EL (cell line): ENCODE measurements at places on chromosomes 1 and 21.

DNA sequence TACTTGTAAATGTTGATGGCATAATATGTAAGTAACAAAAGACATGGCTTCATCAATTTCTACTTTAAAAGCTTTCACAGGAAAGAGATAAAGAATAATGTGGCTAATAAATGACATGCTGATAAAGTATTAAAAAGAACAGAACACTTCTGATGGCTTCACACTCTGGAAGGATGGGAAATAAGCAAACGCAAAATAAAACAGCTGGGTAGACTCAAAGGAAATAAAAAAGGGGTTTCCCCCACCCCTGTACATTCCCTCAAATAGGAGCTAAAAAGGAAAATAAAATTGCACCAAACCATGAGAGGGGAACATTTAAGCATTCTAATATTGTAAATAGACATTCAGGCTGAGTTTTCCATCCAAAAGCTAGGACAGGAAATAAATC, 27.0 kb upstream of the DYRK1A start:
- DNase-seq, result peak; percentile 18

GRCh38 chr1:187551061-187551460, 722.3 kb downstream of the PLA2G4A start:
- DNase-seq, result no peak

GRCh38 chr1:221449801-221450470, 292.0 kb downstream of the DUSP10 start:
- DNase-seq, result peak; percentile 46

DNA sequence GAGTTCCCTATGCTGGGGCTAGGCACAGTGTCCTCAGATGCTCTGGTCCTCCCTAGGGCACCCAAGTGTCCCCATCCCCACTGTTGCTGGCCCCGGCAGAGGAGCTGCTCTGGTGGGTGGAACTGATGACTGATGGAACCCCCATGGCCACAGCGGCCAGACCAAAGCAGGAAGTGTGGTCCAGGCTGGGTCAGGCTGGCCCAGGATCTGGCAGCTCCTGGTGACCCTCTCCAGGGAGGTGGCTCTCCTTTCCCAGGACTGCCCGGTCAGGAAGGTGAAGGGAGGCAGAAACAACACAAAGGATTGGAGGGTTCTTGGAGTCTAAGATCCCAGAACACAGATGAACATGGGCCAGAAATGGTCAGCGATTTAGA, 1.1 kb downstream of the NKAIN1 start:
- DNase-seq, result no peak

DNA sequence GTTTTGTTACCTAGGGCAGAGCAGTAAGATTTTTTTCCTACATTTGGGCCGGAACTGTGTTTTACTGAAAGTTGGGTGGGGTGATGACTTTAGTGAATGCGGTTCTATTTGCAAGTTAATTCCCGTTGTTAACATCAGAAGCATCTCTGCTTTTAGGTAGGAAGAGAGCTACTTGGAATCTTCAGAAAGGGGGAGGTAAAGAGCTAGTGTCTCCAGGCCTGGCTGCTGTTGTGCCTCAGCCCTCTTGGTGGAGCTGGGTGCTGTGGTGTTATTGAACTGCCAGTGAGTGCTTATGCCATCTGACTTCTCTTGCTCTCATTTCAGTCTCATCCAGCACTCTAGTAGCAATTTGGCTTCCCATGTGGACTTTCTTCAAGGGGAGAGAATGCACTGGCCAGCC, 3.4 kb downstream of the KDM4A start:
- DNase-seq, result peak; percentile 54

DNA sequence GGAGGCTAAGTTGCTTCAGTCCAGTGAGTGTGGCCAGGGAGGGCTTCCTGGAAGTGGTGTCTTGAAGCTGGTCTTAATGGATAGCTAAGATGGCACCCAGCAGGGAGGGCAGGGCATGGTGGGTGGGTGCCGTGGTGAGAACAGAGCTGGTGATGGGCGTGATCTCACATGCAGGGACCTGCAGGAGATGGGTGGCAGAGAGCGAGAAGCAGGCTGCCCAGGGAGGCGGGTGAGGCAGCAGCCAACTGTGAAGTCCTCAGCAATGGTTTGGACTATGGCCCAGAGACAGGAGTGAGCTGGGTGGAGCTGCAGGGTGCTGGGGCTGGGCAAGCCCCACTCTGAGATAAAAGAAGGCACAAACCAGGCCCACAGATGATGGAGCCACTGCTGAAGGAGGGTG, 50.7 kb downstream of the UMODL1 start:
- DNase-seq, result no peak

DNA sequence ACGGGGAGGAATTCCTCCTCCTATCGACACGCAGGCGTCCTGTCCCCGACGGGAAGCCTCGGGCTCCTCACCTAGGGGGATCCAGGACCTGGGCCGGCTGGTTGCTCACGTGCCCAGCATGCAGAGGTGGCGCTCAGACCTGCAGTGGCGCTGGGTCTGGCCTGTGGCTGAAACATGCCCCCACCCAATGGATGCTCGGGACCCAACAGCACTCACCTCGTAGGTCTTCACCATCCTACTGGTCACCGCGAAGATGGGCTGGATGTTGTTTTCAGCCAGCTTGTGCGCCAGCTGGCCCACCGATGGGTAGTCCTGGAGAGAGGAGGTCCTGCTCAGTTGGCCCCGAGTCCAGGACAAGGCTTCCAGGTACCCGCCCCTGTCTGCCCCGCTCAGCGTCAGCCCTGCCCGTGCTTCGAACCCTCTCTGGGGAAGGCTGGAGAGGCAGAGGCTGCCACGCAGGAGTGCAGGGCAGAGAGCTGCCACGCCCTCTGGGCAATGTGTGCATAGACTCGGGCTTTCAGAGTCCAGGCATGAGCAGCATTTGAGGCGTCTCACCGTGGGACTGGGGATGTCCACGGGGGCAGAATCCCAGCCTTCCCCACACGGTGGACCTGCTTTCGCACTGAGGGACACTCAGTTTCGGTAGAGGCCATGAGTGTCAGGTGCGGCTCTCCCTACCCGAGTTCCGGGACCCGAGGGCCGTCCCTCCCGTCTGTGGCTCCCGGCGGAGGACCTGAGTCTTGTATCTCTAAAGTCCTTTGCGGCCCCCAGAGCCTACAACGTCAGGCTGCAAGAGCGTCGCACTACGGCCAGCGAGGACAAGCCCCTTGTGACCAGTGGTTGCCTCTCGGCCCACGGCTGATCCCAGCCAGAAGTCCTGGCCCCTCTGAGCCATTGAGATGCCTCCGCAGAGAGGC, 21.6 kb downstream of the ITGB2 start:
- no peak for DNase-seq

GRCh38 chr1:33573661-33574060, 101.2 kb downstream of the ZSCAN20 start:
- DNase-seq, result no peak

DNA sequence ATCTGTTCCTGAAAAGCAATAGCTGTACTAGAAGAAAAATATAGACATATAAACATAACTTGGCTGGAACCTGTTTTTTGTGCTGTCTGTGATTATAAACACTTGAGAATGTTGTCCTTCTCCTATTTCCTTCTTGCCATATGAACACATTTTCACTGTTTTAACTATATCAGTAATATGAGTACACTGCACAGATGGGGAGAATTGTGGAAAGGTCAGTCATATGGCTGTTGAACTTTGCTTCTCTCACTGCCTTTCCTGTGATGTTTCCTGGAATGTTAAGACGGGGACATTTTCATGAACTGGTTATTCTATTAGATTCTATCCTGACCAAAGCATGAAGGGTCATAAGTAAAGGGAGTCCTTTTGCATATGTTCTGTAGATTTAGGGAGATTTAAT, 24.9 kb downstream of the HMCN1 start:
- DNase-seq, result no peak

DNA sequence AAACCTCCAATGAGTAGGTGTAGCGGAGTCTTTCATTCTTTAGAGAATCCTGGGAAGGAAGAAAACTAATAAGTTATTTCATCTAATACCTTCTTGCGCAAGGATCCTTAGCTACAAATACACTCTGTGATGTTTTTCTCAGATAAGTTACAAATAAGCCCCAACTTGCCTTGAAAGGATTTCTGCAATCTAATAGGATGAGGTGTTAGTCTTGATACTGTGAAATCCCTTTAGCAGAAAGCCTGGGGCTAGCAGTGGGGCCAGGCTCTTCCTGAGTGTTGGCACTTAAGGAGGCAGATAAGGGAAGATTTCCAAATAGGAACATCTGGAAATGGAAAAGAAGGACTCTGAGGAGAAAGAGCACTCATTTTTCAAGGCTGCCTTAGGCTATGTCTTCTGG, 168.0 kb upstream of the DAB1 start:
- DNase-seq, result no peak

GRCh38 chr1:161083748-161084596, 5.4 kb downstream of the NECTIN4 start:
- DNase-seq, result no peak

DNA sequence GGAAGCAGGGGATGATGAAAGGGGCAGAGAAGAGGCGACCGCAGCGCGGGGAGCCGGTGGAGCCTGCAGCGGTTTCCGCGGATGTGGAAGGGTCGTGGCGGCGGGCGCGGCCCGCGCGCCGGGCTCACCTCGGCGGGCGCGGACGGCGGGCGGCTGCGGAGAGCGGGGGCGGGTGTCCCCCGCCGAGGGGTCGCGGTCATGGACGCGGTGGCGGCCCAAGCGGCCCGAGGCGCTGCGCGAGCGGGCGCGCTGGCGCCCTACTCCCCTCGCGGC, 572 bp downstream of the LPGAT1 start:
- DNase-seq, result peak; percentile 31

GRCh38 chr1:177983077-177983476, 13.2 kb upstream of the SEC16B start:
- no peak for DNase-seq

GRCh38 chr21:29678626-29679025, 261.2 kb downstream of the GRIK1 start:
- DNase-seq, result no peak

DNA sequence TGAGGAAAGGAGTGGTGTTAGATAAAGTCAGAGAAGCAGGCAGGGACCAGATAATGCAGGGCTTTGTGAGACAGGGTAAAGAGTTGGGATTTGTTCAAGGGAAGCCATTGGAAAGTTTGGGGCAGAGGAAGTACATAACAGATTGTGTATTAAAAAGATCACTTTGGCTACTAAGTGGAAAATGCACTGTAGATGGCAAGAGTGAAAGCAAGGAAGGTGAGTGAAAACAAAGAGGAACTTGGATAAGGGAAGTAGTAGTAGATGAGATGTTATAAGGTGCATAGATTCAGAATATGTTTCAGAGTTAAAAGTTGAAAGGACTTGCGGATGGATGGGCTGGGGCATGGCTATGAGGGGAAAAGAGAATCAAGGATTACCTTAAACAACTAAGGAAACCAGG, 17.4 kb downstream of the MRPL39 start:
- DNase-seq, result no peak

- DNase-seq, result peak; percentile 21
Observed at GRCh38 chr1:208511242-208511860, 267.2 kb upstream of the PLXNA2 start.

- DNase-seq, result no peak
Observed at GRCh38 chr1:240496356-240496755, 115.6 kb downstream of the GREM2 start.

DNA sequence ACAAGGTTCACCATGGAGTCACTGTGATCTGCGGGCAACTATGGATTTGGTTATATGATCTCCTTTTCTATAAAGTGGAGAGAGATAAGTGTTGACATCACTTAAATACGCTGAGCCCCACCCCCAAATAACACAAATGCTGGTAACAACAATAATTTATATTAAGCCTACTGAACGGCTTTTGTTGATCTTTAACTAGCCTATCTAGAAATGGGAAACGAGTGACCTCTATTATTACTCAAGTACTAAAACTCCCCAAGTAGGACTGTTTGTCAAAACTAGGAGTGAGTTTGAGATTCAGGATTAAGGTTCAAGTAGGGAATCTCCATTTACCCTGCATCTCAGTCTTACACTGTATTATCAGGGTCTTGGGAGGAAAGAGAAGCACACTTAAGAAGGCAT, 52.2 kb downstream of the MAP3K7CL start:
- DNase-seq, result peak; percentile 19

GRCh38 chr1:228006034-228006785, 588 bp upstream of the WNT3A start:
- no peak for DNase-seq

GRCh38 chr21:23876925-23877558, 1730.2 kb downstream of the MRPL39 start:
- DNase-seq, result no peak

GRCh38 chr1:93252598-93252997, 72.1 kb downstream of the CCDC18 start:
- no peak for DNase-seq

DNA sequence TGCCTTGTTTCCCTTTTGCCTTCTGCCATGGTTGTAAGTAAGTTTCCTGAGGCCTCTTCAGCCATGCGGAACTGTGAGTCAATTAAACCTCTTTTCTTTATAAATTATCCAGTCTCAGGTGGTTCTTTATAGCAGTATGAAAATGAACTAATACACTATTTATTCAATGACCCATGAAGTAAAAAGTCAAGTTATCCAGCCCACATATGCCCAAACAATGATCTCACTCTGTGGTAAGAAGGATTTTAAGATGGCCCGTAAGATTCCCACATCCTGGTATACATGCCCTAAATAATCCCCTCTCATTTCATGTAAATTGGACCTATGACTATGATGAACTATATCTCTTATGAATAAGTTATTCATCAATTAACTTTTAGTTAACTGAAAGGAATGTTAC, 1008.3 kb upstream of the B3GALT2 start:
- peak; percentile 23 for DNase-seq

- no peak for DNase-seq
Observed at GRCh38 chr21:36603221-36603620, 95.7 kb upstream of the SIM2 start.

DNA sequence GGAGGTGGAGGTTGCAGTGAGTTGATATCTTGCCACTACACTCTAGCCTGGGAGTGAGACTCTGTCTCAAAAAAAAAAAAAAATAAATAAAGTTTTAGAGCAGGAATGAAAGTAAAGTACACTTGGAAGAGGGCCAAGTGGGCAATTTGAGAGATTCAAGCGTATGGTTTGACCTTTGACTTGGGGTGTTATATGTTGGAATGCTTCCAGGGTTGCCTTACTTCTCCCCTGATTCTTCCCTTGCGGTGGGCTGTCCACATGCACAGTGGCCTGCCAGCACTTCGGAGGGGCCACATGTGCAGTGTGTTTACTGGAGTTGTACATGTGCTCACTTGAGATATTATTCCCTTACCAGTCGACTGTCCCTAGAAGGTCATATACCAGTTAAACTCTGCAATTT, 295.5 kb upstream of the PROX1 start:
- DNase-seq, result no peak

- DNase-seq, result no peak
Observed at GRCh38 chr1:98967122-98967521, 37.5 kb downstream of the PLPPR5 start.

DNA sequence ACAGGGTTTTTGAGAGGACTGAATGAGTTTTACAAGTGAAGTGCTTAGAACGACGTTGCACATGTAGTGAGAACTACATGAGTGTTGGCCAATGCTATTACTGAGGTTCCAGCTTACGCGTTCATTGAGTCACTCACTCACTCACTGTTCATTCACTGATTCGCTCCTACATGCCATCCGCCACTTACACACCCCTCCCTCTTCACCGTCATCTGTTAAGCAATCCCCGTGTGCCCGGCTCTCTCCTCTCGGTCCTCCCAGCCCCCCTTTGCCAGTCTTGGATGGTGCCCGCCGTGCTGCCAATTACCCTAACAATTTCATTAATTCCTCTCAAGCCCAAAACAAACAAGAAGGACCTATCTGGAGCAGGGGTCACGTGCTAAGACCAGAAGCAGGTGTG, 27.3 kb upstream of the EPHA2 start:
- DNase-seq, result no peak
